Inflammatory macrophage treated with lipopolysaccharide for 4 hours (primary cell): ENCODE measurements at places on chromosomes 16 and 17.

GRCh38 chr17:21289902-21290571, 5.5 kb downstream of the MAP2K3 start:
- DNase-seq, result no peak

DNA sequence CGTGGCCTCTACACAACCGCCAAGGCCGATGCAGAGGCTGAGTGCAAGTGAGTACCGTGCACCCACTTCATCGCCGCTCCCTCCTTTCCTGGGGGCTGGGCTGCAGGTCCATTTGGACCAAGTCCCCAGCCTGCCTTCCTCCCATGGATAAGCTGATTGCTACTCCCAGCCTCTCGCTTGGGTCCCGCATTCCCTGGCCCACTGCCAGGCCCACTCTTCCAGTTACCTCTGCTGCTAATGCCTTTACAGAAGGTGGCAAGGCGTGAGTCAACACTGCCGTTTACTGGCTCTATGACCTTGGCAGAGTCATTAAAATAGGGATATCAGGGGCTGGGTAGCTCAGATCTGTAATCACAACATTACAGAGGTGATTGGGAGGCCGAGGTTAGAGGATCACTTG, 11.2 kb downstream of the SULT1A2 start:
- no peak for DNase-seq

- no peak for DNase-seq
Observed at GRCh38 chr17:66135219-66135618, 56.7 kb downstream of the CEP112 start.

DNA sequence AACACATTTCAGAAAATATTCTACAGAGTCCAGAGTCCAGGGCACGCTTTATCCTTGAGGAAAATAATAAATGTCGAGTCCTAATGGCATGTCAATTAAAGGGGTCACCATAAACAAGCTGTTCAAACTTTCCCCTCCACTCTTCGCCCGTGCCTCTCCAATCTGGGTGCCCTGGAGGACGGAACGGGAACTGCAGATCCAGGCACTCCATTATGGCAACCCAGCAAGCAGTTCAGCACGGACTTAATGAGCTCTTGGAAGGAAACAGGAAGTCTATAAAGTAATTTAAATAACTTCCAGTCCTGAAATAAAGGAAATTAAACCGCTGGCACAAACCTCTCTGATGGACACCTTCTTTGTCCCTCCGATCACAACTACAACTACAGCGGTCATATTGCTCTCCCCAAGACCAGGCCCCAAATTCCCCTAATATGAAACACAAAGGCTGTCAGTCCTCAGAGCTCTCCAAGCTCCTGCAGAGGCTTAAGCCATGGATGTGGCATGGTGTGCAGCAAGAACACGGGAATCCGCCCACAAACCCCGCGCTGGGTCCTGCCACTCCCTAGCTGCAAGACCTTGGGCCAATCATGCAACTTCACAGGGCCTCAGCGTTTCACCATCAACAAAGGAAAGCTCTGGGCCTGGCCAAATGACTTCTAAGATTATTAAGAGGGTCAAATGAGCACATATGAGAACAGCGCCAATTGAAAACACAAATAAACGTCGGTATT, 52.6 kb downstream of the ZFHX3 start:
- peak; percentile 63 for DNase-seq

GRCh38 chr17:56656701-56657327, 63.3 kb downstream of the NOG start:
- no peak for DNase-seq

- DNase-seq, result no peak
Observed at GRCh38 chr17:27319541-27320221, 25.8 kb downstream of the WSB1 start.

GRCh38 chr16:82481455-82481854, 145.3 kb upstream of the CDH13 start:
- DNase-seq, result no peak

DNA sequence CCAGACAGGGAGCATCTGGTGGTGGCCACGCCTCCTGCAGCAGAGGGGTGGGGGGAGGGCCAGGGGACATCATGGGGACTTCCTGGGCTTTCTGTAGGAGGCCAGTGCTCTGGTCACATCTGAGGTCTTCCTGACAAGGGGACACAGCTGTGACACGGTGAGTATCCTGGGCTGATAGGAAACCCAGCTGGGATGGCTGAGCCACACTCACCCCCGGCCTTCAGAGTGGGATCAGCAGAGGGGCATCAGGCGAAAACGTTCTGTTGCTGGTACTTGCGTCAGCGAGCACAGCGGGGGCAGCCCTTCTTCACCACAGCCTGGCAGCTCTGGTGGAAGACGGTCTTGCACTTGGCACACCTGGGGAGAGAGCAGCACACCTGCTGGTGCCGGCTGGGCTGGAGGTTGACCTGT, 122.9 kb upstream of the SMURF2 start:
- DNase-seq, result no peak

DNA sequence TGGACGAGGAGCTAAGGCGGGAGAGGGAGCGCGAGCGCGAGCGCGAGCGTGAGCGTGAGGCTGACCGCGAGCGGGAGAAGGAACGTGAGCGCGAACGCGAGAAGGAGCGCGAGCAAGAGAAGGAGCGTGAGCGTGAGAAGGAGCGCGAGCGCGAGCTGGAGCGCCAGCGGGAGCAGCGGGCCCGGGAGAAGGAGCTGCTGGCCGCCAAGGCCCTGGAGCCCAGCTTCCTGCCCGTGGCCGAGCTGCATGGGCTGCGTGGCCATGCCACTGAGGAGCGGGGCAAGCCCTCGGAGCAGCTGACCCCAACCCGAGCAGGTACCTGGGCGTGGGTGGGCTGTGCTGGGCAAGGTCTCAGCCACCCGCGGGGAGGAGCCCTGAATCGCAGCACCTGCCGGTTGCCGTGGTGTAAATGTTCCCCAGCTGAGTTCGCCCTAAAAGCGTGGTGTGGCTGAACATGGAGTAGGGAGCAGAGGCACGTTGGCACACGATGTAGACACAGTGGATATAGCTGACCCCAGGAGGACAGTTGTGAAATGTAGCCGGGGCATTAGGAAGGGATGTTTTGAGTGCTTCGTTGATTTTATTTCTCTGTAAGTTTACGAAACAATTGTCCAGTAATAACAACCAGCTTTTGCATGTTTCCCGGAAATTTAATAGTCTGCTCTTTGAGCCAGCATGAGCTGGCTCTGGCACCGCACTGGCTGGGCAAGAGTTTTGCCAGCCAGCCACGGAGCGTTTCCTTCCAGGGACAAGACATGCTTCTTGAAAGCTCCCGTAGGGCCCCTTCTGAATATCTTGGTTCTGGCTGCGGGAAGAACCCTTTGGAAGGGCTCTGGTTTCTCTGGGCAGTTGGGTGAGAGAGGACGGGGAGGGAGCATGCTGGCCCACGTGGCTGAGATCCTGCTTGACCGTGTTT, 32.1 kb downstream of the GINS2 start:
- no peak for DNase-seq

GRCh38 chr17:50048146-50048720, 7.7 kb upstream of the ITGA3 start:
- DNase-seq, result no peak

DNA sequence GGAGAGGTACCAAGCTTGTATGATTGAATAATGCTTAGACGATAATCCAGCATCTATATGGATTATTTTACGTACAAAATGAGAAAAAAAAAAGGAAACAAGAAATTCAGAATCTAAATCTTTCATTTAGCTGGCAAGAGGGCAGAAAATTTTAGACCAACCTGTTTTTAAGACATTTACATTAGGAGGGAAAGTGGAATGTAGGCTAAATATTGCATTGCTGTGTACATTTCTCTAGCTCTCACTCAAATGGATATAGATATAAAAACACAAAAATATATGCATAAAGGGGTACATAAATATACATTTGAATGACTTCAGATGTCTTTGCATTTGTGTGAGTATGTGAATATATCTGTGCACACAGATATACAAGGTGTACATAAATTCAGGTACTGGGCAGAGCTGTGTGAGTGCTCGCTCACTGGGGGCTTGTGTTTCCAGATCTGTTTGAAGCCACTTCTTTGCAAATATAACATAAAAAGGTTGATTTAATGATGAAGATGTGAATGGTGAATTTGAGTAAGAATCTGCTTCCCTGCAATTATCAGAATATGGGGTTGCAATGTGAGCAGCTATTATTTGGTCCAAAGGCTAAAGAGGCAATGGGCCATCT, 14.2 kb upstream of the ZFHX3 start:
- DNase-seq, result no peak

- DNase-seq, result no peak
Observed at GRCh38 chr17:40075942-40076498, 13.3 kb downstream of the THRA start.

DNA sequence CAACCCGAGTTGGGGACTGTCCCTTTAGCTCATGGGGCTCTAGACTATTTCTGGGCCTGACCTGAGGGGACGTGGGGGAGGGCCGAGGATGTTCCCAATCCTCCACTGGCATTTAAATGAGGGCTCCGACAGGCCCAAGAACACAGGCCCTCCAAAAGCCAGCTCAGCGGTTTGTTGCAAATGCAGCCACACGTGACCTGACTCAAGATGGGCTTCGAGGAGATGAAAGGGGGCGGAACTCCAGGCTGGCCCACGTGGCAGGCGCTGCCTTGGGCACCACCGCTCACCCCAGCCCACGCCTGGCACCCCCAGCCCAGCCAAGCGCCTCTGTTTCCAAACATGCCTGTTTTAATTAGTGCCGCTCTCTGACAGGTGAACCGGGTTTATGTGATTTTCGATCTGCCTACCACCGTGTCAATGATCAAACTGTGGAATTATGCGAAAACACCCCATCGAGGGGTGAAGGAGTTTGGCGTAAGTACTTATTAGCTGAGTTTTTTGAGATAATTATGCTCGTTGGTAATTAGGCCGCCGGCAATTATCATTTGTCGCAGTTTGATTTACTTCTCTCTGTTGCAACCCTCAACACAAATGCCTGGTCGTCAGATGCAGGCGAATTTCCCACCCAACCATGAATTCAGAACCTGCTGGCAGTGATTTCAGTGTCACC, 226.7 kb downstream of the KATNIP start:
- DNase-seq, result no peak

- no peak for DNase-seq
Observed at GRCh38 chr17:61532826-61533225, 58.2 kb downstream of the NACA2 start.

DNA sequence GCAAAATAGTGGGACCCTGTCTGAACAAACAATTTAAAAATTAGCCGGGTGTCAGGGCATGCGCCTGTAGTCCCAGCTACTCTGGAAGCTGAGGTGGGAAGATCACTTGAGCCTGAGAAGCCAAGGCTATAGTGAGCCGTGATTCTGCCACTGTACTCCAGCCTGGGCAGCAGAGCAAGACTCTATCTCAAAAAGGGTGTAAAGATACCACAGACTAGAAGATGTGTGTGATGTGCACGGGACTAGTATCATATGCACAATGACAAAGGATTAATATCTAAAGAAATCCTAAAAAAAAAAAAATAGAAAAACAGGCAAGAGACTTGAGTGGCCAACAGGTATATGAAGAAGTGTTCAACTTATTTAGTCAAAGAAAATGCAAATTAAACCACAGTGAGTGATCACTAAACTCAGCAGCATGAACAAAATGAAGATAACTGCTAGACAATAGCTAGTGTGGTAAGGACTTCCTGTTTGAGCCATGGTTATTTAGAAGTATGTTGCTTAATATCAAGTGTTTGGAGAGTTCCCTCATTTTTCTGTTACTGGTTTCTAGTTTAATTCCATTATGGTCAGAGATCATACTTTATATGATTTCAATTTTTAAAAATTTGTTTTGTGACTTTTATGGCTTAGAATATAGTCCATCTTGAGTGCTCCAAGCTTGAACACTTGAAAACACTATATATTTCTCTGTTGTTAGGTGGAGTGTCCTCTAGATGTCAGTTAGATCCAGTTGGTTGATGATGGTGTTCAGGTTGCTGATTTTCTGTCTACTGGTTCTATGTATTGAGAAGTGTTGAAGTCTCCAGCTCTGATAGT, 14.7 kb upstream of the SLX4 start:
- peak; percentile 68 for DNase-seq

GRCh38 chr17:50660887-50661345, 26.2 kb downstream of the ABCC3 start:
- DNase-seq, result peak; percentile 18

DNA sequence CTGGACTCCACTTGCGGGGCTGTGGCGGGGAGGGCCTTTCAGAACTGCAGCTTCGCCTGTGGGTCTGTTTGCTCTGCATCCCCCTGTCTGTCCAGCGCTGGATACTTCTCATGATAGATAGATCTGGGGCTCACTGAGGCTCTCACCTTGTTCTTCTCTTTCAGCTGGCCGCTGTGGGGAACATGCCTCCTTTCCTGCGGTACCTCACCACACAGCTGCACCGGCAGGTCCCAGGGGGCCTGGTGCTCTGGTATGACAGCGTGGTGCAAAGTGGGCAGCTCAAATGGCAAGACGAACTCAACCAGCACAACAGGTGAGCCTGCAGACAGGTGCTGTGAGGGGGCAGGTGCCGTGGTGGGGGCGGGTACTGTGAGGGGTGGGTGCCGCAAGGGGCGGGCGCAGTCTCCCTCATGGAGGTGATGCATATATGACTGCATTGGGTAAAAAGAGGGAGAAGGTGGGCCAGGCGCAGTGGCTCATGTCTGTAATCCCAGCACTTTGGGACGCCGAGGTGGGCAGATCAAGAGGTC, 6.2 kb downstream of the ENGASE start:
- DNase-seq, result no peak

GRCh38 chr17:31907342-31907962, 5.9 kb upstream of the UTP6 start:
- DNase-seq, result no peak

GRCh38 chr17:35244341-35245195, 1.7 kb downstream of the SLFN5 start:
- peak; percentile 99 for DNase-seq

- peak; percentile 27 for DNase-seq
Observed at GRCh38 chr16:74275031-74275636, 21.5 kb upstream of the PSMD7 start.

DNA sequence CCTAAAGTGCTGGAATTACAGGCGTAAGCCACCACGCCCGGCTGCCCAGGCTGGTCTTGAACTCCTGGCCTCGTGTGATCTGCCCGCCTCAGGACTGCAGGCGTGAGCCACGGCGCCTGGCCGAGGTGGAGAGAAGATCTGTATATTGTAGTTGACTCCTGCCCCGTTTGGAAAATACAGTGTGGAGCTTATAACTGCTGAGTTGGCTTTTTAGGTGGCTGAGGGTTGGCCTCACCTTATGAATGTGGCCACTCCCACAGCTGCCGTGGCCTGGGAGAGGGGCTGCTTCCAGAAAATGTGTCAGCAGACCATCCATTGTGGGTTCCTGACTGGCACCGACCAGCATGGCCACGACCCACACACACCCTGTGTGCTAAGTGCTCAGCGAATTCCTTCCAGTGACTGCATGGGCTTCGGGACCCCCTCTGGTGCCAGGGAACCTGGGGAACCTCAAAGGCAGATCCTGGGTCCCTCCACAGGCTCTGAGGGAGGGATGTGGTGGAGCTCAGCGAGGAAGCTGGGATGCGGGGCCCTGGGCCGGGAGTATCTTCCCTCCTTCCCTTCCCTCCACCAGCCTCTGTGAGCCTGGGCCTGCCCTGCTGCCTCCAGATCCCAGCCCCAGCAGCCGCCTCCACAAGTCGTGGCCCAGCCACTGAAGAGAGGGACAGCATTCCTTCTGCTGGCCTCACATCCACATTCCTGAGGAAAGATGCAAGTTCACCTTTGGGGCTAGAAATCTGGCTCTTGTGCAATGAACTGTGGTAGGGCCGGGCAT, 10.9 kb upstream of the RAB11FIP3 start:
- no peak for DNase-seq
